Activated CD4-positive, alpha-beta T cell treated with anti-CD3 and anti-CD28 coated beads, Interleukin-2, amount 50 U/mL, for 1 hour (primary cell): ENCODE measurements at places on chromosomes 2 and 18.
A peak's percentile ranks its signal among the peaks of the same experiment; 100 is the strongest.

GRCh38 chr2:29293830-29294438 is 178.7 kb downstream of the CLIP4 start:
- DNase-seq: no peak

- peak; percentile 38 for DNase-seq
Observed at GRCh38 chr2:218400167-218400929, 680 bp downstream of the CTDSP1 start.

- DNase-seq: no peak
Observed at GRCh38 chr2:109068811-109069210, 60.2 kb upstream of the SH3RF3 start.

DNA sequence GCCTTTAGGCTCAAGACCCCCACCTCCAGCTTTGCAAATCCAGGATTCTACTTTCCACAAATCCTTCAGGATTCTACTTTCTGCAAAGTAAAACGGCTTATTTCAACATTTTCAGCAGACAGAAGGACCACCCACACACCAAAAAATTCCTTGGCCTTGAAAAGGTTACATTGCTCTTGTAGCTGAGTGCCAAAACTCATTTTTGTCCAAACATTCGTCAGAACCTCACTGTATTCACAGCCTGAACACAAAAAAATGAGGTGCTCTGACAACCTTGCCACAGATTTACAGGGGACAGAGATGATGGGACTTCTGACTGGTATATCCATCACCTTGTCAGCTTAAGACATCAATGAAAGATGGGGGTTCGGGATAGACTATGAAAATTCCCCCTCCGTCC is 63.0 kb upstream of the COX7A2L start:
- DNase-seq: no peak

DNA sequence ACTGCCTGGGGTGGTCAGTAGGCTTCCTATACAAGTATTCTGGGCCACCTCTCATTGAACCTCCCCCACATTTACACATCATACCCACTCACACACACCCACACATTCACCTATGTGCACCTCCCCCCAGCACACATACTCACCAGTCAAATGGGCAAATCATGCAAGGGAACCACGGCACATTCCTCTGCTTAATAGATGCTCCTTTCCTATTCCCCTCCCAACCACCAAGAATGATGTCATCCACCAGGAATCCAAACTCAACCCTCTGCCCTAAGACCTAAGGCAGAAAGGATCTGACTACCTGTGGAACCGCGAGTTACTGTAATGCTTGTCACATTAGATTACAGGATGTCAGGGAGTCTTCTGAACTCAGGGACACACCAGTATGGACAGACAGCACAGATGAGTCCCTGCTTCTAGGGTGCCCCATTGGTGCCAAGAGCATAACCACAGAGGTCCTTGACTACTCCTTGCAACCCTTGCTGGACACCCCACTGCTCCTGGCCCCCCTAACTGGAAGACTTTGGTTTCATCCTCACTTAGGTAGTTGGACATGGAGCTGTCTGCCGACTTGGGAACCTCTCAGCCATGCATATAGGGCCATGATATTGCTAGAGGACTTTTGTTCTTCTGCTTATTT is 21.5 kb upstream of the CAB39 start:
- DNase-seq: no peak

DNA sequence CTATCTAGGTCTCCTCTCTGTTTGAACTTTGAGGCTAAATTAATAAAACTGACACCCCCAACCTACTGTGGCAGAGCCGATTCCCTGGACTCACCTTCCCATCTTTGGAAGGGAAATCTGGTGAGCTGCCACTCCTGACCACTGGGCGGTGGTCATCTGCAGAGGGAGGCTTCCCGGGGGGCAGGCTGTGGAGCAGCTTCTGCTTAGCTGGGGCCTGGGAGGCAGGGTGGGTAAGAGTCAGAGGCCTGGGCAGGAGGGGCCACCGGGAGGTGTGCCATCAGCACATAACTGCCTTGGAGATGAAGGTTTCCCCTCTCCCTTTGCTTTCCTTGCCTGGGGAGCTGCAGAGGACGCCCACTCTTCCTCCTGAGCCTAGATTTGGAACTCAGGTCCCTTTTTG is 2.3 kb upstream of the NPPC start:
- DNase-seq: no peak
